Mesothelial cell of epicardium (in vitro differentiated cells): ENCODE measurements at places on chromosomes 13 and 19.

DNA sequence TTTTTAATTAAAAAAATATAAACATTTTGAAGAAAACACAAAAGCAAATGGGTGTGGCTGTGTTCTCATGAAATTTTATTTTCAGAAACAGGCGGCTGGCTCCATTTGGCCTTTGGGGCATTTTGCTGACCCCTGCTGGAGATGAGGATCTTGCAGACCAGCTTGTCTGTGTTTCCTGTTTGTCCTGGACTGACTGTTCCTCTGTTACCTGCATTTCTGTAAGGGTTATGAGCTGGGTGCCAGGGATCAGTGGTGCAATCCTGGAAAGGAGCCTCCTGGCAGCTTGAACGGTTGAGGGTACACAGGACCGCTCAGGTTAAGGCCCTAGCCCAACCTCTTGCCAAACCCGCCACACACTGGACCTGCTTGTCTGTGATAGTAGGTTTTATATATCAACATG is 49.9 kb downstream of the ZNF787 start:
- no peak for DNase-seq

DNA sequence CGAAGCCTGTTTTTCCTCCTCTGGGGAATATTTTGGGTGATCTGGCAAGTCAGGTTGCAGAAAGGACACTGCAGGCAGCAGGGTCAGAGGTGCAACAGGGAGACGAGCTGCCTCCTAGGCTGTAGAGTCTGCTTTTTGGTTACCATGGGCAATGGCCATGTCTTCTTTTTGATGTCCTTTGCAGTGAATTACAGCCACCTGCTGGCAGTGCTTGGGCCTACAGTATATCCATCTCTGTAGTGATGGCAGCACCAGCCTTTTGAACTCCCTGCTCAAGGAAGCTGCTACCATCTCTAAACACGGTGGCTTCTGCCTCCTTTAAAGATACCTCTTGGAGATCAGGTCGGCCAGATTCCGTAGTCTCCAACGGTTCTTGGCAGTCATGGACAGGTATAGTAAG is 73.9 kb downstream of the WTIP start:
- no peak for DNase-seq

GRCh38 chr19:1751367-1752008 is 1.8 kb upstream of the ONECUT3 start:
- DNase-seq = no peak

DNA sequence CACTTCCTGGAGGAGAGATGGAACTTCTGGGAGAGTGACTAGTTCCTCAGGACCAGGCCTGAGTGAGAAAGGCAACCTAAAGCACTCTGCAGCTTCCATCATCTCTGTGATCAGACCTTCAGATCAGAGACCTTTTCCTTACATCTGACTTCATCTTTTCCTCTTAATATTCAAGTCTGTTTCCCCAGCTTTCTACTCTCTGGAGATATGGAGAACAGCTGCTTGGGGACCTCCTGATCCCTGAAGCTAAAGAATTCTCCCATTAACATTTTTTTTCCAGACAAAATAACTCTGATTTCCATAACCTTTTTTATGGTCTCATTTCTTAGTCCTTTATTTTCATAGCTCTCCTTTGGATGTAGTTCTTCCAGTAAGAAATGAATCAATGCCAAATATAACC is 133.4 kb upstream of the FNDC3A start:
- DNase-seq = no peak

DNA sequence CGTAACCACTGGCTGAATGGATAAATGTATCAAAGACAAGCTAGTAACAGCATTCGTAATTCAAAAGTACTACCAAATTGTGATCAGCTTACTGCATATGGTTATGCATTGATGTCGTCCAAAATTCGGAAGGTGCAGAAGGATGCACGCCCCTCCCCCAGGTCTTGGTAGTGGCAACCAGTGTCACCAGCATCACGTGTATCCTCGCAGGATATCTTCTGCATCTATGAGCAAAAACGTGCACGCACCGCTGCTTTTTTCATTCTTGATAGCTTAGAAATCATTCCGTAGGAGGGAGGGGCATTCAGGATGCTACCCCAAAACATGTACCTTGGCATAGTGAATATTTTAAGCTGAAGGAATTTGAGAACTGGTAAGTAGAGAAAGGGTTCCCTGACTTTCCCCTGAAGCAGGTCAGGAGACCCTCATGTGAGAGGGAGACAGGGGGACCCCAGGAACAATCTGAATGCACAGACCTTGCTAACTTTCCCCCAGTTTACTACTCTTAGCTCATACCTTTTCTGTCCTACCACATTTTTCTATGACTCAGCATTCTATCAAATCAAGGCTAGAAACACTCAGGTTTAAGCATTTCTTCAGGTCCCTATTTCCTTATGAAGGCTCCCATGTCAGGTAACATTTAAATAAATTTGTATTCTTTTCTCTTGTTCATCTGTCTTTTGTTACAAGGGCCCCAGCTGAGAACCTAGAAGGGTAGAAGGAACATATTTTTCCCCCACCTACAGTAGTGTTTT is 61.2 kb upstream of the TM9SF2 start:
- DNase-seq = no peak

DNA sequence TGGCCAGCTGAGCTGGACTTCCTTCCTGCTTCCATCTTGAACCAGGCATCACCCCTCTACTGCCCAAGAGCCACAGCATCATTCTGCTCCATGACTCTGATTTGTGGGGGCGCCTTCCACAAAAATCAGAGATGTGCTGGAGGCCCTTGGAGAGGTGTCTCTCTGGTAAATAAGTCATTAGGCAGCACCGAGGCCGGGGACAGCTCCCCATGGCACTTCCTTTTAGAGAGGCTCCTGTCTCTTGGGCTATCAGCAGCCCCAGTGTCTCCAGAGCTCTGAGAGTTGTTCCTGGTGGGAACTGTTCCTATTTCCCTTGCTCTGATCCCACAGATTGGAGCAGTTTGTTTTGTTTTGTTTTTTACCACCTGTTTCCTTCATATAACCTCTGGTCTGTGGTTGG is 19.9 kb downstream of the NWD1 start:
- DNase-seq = no peak

- no peak for DNase-seq
Observed at GRCh38 chr13:43895940-43896339, 16.2 kb downstream of the LACC1 start.

DNA sequence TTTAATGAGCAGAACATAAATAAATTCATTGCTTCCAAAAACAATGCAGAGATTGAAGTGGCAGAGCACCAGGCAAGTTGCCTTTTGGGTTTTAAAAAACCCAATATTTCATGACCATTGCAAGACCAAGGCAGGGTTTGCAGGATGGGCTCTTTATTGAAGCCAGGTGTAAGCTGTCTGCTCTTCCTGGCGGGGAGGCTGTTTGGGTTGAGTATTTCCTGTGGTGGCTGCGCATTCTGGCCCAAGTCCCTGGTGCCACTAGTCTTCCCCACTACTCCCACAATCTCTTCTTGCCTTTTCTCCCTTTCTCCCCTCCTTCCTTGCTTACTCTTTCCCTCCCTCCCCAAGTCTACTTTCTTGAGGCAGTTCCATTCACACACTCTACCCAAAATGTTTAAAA is 116.4 kb downstream of the AKAP11 start:
- no peak for DNase-seq
